ENCODE measurements at places on chromosomes 7 and 10.

DNA sequence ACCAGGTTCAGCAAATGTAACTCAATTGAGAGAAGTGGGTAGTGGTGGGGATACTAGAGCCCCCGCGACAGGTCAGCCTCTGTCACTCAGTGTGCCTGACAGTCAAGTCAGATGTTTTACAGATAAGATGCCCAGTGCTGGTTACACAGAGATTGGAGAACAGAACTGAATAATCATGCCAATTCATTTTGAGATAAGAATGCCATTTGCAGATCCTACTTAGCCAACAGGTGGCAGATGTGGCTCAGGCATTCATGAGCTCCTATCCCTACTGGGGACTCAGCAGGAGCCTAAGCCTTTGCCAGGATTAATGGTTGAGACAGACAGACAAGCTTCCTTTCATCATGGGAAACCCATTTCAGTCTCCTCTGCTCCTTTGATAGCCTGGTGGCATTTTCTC is 137.8 kb downstream of the MAPK8 start:
- DNase-seq: no peak

- no peak for DNase-seq
Measured at GRCh38 chr10:87657371-87657770, 2.3 kb upstream of the PAPSS2 start.

DNA sequence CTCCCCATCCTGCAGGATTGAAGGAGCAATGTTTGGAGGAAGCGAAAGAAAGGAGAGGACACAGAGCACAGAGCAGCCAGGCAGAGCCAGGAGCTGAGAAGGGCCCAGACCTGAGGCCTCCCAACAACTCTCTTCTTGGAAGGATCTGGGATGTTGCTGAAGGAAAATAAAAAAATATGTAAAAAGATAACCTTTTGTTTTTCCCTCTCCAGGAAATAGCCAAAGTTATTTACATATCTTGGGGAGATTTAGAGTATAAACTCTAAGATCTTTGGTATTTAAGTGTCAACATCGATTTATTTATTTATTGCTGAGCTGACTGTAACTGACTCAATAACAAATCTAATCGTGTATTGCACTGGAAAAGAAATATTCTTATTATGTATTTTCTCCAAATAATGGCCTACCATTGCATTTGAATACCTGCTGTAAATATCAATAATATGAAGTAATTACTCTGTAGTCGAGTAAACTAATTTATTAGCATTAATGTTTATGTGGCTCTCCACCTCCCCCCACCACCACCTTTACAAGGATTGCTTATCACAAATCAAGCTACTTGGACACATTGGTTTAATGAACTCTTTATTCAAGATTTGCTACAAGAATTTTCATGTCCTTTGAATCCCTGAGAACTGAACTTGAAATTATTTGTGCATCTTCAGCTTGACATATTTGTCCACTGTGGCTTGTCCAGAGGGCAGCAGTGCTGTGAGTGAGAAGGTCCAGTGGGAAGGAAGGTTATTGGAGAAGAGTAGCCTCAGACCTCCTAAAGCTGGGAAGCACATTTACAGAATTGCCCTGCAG is 1.8 kb upstream of the HOXA11 start:
- no peak for DNase-seq

DNA sequence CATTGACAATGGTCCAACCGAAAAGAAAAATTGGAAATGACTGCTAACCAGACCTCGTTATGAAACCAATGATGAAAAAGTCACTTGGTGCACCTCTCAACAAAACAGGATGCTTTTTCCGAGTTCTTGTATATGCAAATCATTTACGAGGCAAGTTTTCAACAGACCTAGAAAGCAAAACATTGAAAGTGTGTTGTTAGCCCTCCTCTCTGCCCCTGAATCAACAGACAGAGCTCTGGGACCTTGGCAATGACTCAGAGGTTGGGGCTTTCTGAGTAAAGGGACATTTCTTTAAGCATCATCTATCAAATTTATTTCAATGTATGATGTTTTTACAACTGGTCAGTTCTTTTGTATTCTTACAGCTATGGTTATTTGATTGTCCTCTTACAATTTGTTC is 16.3 kb upstream of the DKK1 start:
- DNase-seq: no peak

- no peak for DNase-seq
Measured at GRCh38 chr7:6448943-6449543, 1.3 kb upstream of the DAGLB start.

- DNase-seq: no peak
Measured at GRCh38 chr7:75039166-75039565, 34.4 kb downstream of the RCC1L start.

GRCh38 chr7:150665089-150665748 is 20.3 kb upstream of the GIMAP2 start:
- no peak for DNase-seq

- no peak for DNase-seq
Measured at GRCh38 chr10:76576276-76576962, 1061.2 kb downstream of the KCNMA1 start.

GRCh38 chr7:28114056-28114455 is 66.5 kb downstream of the JAZF1 start:
- DNase-seq: no peak

GRCh38 chr10:75807456-75807855 is 376.0 kb downstream of the LRMDA start:
- no peak for DNase-seq

DNA sequence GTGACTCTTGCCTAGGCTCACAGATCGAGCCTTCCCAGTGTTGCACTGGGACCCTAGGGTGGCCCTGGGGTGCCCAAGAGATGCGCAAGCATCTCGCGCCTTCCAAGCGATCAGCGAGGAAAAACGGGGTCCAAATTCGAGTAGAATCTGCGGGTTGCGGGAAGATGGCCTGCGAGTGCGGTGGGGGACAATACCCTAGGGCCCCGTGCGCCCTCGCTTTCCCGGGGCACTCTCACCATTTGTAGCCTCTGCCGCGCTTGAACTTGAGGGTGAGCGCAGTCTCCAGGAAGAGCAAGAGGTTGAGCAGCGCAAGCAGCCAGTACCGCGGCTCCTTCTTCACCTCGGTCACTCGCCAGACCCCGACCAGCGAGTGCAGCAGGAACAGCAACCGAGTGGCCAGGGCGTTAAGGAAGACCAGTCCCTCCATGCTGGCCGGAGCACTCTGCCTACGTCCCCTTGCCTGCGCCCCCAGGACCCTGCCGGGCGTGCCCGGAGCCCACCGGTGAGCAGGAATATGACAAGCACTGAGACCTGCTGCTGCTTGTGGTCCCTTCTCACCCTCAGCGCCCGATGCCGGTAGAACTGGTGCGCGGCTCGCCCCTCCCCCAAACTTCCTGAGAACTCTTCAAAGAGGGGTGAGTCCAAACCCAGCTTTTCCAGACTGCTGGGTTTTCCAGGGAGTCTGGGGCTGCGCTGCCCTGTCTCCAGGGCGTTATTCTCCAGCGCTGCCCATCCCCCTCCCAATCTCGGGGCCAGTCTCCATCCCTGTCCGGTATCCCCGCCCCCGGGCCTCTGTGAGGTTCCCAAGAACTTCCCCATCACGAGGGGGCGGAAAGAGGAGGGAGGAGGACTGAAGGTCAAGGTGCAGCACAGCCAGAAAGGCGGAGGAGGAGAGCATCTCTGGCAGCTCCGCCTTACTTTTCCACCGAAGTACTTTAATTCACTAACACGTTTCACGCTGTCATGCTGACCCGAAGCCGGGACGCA is at the start of gene TMEM26:
TMEM26 (minus strand) TSS at position 727 of the 987 bp plus-strand sequence; CDS start at position 427, 300 bp downstream.
- DNase-seq: no peak

- DNase-seq: no peak
Measured at GRCh38 chr7:129606803-129607202, 4.7 kb upstream of the NRF1 start.

DNA sequence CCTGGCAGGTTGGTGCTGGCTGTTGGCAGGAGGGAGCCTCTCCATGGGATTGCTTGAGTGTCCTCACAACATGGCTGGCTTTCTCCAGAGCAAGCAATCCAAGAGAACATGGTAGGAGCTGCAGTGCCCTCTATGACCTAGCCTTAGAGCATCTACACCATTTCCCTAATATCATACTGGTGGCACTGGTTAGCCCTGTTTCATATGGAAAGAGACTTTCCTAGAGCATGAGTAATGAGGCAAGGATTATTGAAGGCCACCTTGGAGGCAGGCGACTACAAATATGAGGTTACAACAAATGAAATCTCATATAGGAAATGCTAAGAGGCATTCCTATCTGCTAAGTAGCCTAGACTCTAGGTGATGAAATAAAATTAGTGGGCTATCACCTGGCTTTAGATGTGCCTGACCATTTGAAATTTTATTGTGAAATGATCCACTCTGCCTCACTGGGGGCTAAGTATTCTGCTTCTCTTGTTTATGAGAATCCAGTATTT is 153.6 kb downstream of the RGS10 start:
- no peak for DNase-seq

DNA sequence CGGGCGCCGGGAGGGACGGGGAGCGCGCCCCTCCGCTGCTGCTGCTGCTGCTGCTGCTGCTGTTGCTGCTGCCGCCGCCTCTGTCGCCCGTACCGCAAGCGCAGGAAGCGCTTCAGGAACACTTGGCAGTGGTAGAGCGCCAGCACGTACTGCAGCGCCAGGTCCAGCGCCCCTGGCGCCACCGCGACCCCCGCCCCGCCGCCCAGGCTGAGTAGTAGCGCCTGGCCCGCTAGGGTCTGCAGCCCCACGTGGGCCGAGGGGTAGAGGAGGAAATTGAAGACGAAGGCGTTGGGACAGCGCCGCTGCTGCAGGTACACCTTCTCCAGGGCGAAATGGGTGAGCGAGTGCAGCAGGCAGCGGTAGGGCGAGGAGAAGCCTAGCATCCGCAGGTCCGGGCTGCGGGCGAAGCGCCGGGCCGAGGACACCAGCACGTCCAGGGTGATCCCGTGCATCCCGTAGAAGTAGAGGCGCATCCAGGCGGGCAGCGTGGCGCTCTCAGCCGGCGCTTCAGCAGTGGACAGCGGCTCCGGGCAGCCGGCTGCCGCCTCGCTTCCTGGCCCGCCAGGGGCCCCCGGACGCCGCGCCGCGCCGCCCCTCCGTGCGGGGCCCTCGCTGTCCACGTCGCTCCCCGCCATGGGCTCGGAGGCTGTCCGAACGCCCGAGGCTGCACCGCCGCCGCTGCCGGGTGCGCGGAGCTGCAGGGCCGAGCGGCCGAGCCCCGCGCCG is at the start of gene TMEM229A:
TMEM229A (minus strand) TSS at position 699 of the 726 bp plus-strand sequence; CDS start at position 635, 64 bp downstream.
- DNase-seq: no peak

GRCh38 chr10:116803451-116804249 is 45.6 kb upstream of the ENO4 start:
- no peak for DNase-seq

- DNase-seq: no peak
Measured at GRCh38 chr7:119596651-119597050, 676.3 kb upstream of the KCND2 start.

- no peak for DNase-seq
Measured at GRCh38 chr7:127393368-127394058, 1.0 kb upstream of the ZNF800 start.

DNA sequence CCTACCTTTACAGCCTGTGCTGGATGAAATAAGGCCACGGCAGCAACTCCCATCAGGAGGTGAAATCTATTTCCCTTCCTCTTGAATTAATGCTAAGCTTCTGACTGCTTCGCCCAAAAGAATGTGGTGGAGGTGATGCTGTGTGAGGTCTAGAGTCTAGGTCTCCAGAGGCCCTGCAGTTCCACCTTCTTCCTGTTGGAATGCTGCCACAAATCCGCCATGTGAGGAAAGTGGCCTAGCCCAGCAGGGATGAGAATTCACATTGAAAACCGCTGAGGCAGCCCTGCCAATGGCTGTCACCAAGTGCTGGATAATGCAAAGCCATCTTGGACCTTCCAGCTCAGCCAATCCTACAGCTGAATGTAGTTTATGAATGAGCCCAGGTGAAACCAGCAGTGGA is 28.0 kb downstream of the RHOBTB1 start:
- DNase-seq: no peak

- DNase-seq: no peak
Measured at GRCh38 chr7:92832534-92833023, 3.8 kb downstream of the CDK6 start.

GRCh38 chr10:42830237-42830636 is 47.6 kb downstream of the BMS1 start:
- DNase-seq: no peak

GRCh38 chr7:5429253-5429856 is 5.7 kb upstream of the TNRC18 start:
- DNase-seq: no peak

GRCh38 chr7:73974101-73974947 is 53.6 kb upstream of the ELN start:
- no peak for DNase-seq

DNA sequence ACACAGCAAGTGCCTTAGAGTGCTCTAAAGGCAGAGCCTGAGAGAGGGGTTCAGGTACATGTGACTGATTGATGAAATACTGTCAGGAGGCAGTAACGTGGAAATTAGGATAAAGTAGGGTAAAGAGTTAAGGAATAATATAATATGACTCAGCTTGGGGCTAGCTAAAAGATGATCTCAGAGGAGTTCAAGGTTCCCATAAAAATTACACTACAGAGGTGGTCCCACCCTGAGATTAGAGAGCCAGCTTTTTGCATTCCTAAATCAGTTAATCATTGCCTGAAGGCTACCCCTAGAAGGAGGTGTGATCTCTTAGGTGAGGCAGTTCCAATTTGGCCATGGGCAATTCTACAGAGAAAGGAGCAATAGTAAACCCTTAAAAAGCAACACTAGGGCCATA is 5.8 kb downstream of the LIPJ start:
- DNase-seq: no peak

DNA sequence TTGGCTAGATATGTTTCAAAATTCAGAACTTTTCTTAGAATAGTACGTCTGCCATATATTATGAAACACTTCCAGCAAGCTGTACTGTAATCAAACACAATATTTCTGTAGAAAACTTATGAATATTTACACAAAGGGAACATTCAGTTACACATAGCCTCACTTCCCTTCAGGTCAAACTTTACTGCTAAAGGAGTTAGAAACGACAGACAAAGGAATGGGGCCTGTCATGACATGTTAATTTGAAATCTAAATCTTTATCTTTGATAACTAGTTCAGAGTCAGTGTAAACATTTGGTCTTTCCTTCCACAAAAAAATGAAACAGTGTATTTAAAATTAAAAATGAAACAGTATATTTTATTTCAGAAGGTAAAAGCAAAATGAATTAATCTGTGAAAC is 1.0 kb upstream of the CROT start:
- DNase-seq: no peak

DNA sequence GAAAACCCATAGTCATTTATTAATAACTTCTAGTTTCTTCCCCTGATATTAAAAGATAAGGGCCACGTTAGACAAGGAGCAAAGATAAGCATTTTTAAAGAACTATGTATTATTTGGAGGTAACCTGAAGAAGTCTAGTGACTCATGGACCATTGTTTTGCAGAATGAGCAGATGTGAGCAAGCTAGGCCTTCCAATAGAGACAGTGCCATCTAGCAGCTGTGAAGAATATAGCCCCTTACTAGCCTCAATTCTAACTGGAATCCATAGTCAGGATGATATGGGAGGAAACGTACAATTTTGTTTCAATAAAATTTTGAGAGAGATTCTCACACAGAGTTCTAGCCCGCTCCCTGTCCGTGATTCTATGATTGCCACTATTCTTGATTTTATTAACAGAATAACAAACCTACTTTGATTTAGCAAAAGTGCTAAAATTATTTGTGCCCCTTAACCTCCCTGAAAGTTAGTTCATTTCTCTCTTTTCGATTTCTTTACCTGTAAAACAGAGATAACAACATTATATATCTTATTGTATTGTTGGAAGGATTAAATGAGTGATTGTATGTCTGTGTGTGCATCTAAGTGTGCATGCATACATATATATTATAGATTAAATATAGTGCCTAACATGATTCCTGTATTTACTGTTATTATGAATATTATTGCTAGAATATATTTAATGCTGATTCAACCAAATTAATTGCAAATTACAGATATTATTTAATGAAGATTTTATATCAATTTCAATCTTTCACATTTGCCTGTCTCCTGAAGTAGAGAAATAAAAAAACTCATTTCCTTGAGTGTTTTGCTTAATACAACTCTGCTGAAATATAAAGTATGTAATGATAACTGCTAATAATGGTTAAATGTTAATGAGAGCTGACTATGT is 22.7 kb downstream of the FAM237B start:
- no peak for DNase-seq
